NCI-H526 treated with DMSO at 0.1 percent for 48 hours (cell line): ENCODE measurements at places on chromosomes 7 and 10.
A peak's percentile ranks its signal among the peaks of the same experiment; 100 is the strongest.

DNA sequence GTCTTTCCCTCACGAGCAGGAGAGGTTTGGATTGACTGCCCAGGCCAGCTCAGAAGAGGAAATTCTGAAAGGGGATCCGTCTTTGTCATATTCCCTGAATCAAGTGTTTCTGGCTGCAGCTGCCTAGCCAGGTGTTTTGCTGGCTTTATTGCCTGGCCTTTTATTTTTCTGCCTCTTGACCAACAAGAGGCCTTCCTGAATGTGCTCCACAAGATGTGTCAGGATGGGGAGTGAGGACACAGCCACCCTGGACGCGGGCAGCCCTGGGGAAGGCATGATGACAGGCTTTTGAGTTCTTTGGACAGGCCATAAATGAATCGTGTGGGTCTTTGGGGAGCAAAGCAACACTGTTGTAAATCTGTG, 163.6 kb downstream of the CAMK1D start:
- DNase-seq = no peak

- DNase-seq = no peak
Observed at GRCh38 chr7:34153656-34154270, 248.4 kb downstream of the BMPER start.

DNA sequence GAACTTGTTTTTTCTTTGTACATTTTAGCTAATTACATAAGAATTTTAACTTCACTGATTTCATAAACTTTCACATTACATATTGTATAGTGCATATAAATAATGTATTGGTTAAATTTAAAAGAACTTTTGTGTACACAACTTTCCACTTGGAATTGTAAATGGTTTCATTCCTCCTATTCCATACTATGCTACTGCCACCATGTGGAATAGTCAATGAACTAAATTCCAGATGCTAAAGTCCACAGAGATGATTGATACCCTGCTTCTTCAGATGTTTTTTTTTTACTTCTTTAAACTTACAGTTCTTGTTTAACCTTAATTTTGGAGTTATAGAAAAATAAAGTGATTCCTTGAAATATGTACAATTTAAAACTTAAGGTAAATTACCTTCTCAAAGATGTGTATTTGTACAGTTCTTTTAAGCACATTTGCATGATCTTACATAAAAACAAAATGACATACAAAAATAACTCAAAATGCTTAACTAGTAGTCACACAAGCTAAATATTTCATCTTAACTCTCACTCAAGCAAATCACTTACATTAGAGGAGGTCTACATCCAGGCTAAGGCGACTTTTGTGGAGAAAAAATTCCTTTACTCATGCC, 247.6 kb upstream of the HGF start:
- peak; percentile 25 for DNase-seq

DNA sequence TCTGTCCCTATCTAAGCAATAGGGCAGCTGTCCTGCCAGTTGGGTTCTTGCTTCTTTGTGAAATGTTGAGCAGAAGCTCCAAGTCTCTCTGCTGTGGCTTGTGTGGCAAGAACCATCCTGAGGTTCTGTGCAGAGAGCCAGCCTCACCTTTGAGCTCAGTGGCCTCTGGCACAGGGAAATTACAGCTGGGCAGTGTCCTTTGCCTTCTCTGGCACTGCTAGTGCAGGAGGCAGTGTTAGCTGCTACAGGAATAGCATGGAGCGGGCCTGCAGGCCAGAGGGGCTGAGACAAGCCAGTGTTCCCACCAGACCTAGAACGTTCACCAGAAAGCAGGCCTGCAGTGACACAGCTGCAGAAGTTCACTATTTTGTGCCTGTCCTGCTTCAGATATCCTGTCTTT, 1.8 kb downstream of the PRXL2A start:
- no peak for DNase-seq

DNA sequence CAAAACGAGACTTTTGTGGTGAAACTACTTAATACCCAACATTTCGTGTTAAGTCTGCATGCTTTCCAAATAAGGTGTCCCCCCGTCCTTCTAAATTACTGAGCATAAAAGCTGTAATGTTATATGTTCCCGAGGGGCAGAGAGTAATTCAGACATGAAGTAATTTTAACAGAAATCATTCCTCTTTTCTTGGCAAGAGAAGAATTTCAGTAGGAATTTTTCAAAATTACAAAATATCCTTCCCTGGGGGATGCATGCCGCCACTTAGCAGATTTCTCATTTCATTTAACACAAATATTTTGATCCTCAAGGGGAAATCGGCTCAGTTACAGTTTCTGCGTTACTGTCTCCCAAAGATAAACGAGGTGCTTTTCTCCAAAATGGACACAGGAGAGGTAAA, 213.2 kb upstream of the RHOBTB1 start:
- DNase-seq = no peak
